ENCODE measurements at places on chromosomes 1 and 21.

DNA sequence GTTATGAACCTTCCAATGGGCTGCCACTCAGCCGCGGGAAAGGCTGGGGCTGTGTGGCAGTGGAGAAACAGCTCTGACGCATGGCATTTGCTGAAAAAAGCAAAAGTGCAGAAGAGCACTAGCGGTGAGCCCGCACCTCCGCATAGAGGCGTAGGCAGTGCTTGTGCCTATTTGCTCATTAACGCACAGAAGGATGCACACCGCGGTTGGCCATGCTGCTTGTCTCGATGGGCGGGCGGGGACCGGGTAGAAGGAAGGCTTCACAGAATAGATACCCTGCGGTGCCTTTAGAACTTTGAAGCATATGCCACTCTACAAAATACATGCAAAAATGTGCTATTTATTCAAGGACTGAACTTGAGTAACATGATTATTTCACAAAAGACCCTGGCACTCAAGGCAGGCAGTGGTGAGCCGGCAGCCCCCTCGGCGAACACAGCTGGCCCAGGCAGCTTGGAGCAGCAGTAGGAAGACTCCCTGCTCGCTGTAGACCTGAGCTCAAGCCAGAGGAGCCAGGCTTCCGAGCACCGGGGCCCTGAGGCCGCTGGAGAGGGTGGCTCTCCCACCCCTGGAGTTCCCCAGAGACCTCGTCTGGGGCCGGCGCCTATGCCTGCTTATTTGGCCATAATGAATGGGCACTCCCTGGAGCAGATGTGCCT lies 71.5 kb downstream of the SIK1 start:
- DNase-seq: no peak

- DNase-seq: no peak
Observed at GRCh38 chr1:151718666-151719065, 2.1 kb upstream of the CELF3 start.

DNA sequence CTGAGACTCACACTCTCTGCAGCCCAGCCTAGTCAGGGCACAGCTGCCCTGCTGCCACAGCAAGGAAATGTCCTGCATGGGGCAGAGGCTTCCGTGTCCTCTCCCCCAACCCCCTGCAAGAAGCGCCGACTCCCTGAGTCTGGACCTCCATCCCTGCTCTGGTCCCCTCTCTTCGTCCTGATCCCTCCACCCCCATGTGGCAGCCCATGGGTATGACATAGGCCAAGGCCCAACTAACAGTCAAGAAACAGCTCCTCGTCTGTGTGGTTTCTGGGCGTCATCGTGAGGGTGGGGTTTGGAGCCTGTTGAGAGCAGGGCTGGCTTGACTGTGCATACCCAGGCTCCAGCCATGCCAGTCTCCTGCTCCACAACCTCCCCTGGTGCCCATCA lies 19.5 kb downstream of the FAAH start:
- DNase-seq: no peak

DNA sequence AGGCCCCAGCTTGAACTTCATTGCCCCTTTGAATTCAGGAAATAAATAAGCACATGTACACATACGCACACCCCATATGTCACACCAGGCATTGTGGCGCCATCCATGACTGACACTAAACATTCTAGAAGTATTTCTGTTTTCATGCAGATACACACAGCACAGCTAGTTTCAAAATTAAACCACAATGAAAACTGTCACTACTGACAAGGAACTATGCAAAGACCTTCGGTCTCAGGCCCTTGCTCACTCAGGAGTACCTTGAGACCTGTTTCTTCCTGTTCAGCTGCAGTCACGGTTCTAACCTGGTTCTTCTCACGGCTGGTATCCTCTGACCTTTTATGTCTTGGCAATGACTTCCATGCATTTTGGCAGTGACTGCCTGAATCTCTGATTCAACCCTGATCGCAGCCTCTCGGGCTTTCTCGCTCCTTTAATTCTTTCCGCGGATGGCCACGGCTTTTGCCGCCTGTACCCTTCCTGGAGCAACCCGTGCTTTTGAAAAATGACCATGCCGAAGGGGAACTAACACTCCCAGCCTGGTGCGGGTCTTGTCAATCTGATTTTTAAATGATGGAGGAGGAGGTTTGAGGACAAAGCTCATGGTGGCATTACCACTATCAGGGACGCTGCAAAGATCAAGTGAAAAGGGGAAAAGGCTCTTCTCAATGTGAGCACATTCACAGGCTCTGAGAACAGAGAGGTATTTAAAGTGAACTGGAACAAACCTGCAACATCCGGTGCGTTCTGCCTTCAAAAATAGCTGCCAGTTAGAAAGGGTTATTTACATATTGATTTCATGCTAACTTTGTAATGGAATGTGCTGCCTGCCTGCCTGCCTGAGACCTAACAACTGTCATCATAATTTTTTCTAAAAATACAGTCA lies 384.6 kb downstream of the RRAGC start:
- no peak for DNase-seq

- DNase-seq: no peak
Observed at GRCh38 chr1:109946511-109946910, 35.9 kb downstream of the CSF1 start.

DNA sequence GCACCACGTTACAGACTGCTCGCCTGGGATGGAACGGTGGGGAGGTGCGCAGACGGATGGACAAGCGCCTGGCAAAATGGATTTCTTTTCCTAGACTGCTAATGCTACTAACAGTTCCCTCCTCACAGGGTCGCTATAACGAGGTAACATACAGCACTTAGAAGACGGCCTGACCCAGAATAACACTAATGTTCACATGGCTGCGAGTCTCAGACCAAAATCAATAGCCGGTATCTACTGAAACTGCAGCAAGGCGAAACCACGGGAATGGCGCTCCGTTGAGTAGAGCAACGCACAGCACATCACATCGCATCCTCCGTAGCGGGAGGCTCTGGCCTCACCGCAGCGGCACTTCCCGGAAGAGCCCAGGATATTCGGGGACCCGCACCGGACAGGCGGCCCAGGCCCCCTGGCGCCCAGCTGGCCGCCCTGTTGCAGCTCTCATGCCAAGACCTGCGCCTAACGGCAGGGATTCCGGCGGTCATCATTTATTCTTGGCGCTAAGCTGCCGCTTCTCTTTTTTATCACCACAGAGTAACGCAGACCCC lies 46.6 kb downstream of the VPS26C start:
- DNase-seq: peak; percentile 48

DNA sequence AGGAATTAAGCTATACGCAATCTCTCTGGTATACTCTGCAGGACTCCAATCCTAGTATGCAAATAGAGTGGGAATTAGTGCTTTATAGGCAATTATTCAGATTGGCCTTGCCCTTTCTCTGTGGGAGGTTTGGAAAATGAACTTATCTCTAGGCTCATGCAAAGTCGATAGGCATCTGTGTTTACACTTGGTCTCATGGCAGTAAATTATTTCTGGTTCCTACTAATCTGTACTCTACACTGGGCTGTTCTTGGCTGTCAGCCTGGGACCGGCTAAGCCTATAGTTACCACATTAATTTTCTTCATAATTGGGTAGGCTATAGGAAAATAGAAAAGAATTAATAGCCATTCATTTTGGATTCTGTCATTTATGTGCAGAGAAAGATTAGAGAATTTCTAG lies 544.6 kb downstream of the AMY1C start:
- DNase-seq: no peak

DNA sequence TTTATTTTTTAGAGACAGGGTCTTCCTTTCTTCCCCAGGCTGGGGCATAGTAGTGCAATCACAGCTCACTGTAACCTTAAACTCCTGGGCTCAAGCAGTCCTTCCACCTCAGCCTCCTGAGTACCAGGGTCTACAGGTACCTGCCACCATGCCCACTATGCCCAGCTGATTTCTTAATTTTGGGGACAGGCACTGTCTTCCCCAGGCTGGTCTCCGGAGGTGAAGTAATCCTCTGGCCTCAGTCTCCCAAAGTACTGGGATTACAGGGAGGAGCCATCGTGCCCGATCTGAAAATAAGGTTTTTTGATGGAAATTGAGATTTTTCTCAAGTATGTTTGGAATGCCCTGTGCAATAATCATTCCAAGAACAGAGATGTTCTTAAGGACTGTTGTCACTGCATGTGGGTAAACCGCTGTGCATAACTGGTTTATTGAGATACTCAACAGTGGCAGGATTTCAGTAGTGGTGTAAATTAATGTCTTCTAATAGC lies 934 bp upstream of the MSH4 start:
- no peak for DNase-seq

GRCh38 chr21:19553919-19554615 lies 1150.5 kb upstream of the TMPRSS15 start:
- no peak for DNase-seq

- DNase-seq: peak; percentile 76
Observed at GRCh38 chr1:15848929-15849774, 1.6 kb downstream of the SPEN start.

DNA sequence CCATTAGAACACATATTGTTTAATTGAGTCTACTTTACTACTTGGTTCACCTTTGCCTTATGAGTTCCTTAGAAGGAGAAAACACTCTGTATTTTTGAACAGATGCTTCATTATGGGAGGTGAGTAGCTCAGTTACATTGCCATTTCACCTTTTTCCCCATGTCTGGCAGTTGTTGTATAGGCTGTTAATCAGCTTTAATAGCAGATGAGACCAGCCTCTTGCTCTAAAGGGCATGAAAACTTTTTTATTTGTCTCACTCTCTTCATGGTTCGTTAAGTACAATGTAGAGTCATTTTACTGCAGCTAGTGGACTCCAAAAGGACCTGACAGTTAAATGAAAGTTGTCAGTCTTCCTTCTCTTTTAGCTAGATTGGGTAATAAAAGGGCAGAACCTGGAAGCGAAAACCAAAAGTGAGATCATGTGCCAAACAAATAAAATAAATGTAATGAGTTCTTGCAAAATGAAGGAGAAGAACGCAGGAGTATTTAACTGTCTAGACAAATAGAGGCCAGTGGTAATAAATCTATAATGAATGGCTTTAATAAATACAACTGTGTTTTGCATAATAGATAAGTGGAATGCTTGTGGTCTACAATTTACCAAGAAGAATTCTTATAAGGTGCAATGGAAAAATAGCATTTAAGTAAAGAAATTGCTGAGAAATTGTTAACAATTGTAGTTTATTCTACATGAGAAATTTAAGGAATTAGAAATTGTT lies 180.0 kb upstream of the NEGR1 start:
- no peak for DNase-seq

GRCh38 chr1:163278602-163279001 lies 43.2 kb upstream of the NUF2 start:
- DNase-seq: no peak

DNA sequence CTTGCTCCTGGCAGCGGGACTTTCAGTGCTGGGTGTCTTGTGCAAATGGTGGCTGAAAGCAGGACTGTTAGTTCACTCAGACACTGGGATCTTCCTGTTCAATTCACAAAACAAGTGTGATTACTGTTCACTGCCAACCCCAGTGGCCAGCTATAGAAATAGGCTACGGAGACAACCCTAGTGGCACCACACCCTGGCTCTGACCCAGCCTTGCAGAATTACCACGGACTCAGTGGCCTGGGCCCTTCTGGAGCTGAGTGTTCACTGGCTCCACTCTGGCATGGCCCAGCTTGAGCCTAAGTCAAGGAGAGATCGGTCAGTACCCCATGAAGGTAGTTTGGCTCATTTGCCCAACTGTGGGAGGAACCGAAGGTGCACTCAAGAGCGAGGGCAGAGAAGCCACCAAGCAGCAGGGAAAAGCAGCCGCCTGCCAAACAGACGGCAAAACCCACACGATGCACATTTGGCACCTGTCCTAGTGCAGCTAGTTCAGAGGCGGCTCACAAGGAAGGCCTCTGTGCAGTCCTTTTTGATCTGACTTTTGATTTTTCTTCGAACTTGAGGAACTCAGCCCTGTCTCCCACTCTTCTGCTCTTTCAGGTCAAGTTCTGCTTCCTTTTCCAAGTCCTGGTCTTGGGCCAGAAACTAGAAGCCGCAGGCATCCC lies 5.9 kb downstream of the KIAA2013 start:
- DNase-seq: no peak

- no peak for DNase-seq
Observed at GRCh38 chr1:91889717-91890459, 3.9 kb upstream of the TGFBR3 start.

GRCh38 chr1:117842408-117843170 lies 86.8 kb downstream of the GDAP2 start:
- no peak for DNase-seq

DNA sequence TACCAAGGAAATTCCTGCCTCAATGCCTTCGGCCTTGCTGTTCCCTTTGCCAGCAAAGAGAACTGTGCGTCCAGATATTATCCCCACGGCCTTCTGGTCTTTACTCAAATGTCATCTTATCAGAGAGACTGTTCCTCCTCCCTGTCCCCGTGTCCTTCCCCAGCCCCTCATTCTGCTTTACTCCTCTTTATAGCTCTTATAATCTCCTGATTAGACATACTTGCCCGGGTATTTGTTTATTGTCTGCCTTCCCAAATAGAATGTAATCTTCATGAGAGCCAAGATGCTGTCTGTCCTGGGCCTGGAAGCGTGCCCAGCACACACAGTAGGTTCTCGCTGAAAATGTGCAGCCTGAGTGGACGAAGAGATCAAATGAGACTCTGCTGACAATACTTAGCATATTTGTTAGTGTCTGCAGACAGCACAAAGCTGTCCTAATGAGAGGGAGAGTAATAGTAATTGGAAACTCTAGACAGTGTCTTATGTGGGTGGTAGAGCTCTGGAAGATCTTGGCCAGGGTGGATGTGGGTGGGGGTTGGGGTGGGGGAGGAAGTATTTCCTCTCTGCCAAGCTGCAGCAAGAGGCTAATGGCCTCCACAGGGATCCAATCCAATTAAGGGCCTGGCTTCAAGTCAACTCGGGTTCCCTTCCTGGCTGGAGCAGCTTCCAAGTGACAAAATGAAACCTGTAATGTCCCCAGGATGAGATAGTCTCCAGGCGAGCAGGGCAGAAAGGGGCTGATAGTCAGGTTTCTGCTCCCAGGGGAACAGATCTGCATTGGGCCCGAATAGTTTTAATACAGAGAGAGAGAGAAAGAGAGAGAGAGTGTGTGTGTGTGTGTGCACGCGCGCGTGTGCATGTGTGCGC lies 9.5 kb upstream of the CLIC4 start:
- DNase-seq: no peak

DNA sequence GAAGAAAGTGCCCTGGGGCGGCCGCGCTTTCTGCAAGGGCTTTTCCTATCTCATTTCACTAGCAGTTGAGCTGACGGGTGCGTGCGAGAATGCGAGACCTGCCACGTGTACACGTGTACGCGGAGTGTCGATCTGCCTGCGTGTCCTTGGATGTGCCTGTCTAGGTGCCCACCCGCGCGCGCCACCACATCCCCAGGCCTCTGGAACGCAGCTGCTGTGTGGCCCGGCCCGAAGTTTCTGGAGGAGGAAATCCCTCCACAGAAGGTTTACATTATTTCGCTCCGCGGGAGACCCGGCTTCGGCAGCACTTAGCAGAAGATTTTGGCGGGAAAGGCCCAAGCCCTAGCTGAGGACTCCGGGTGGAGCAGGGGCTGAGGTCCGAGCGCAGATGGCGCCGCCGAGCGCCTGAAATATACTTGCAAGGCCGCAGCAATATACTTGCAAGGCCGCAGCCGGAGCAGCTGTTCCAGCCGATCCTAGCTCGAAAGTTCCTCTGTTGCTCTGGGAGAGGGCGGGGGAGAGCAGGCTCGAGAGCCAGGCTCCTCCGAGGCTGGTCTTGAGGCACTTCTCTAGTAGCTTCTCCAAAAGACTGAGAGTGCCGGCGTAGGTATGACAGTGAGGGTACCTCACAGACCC lies 3.9 kb downstream of the TBX15 start:
- DNase-seq: no peak
